ENCODE measurements at places on chromosomes 16 and 17. TPM values are rescaled to one million over a fixed set of nuclear protein-coding genes. Genes with fewer than 3 reads are reported as not detected.

Gene HOXB13
- not detected for total RNA-seq

Gene CFAP97D1
- total RNA-seq, result not detected

Gene RAB37
- total RNA-seq, result 1.6 TPM

Gene TEX14
- 0.71 TPM for total RNA-seq

Gene LGALS9B
- total RNA-seq, result not detected

Gene FOXN1
- total RNA-seq, result not detected

Gene WNK4
- total RNA-seq, result 0.33 TPM

Gene KCNH6
- 24.6 TPM for total RNA-seq

Gene GLP2R
- 0.44 TPM for total RNA-seq

Gene CD68
- total RNA-seq, result 5.9 TPM

Gene DNAH2
- total RNA-seq, result 0.60 TPM

Gene SEPTIN1
- 0.44 TPM for total RNA-seq

Gene CX3CL1
- total RNA-seq, result 12.3 TPM

Gene UMOD
- total RNA-seq, result not detected

All from camera-type eye (tissue), 1 donor.